Activated naive CD4-positive, alpha-beta T cell treated with anti-CD3 and anti-CD28 coated beads for 36 hours (primary cell): ENCODE measurements at places on chromosomes 6 and 20.

GRCh38 chr6:1840491-1841121 lies 230.9 kb downstream of the FOXC1 start:
- no peak for DNase-seq

DNA sequence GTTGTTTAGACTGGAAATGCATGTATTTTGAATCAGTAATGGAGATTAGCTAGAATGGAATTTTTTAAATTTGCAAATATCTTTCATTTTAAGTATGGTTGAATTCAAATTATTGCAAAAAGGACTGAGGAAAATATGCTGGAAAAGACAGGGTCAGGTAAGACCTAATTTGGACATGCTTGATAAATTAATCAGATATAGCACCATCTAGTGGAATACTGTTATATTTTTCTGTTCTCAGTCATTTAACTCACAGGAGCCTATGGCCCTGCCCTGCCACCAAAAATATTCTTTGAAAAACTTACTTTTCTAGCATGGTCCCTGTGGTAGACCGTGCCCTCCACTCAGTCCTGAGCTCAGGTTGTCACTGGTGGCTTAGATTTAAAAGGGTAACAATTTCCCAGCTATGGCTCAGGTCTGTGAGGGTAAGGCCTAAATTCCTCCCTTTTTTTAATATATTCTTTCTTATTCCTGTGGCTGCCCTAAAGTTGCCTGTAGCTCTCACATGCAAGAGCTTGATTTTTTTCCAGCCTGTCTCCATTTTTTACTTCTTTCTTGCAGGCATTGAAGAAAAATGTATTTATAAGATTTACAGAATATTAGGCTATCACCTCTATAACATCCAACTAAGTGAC lies 25.3 kb upstream of the KIAA1586 start:
- DNase-seq: peak; percentile 8

DNA sequence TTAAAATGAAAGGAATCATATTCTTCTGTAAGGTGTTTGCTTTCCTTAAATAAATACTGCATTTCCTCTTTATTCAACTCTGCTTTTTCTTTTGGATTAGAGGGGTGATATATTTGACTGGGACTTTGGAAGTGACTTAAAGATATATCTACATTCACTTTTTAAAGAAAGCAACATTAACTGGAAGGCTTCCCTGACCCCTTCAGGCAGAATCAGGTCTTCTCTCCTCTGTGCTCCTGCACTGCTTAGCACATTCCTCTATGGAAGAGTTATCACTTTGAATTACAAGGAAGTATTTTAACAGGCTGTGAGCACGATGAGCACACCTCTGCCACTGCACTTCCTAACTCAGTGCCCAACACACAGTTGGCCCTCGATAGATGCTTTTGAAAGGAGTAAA lies 59.2 kb upstream of the POU3F2 start:
- no peak for DNase-seq

GRCh38 chr6:9503111-9503761 lies 911.6 kb downstream of the TFAP2A start:
- no peak for DNase-seq

GRCh38 chr6:79066330-79066729 lies 11.7 kb downstream of the PHIP start:
- no peak for DNase-seq

- DNase-seq: no peak
These were observed 10.6 kb downstream of the PNPLA1 start for GRCh38 chr6:36280467-36280866.

GRCh38 chr6:30613251-30614043 lies 3.6 kb downstream of the PPP1R10 start:
- DNase-seq: no peak

- DNase-seq: no peak
These were observed 41.2 kb upstream of the NHSL1 start for GRCh38 chr6:138540468-138540867.

DNA sequence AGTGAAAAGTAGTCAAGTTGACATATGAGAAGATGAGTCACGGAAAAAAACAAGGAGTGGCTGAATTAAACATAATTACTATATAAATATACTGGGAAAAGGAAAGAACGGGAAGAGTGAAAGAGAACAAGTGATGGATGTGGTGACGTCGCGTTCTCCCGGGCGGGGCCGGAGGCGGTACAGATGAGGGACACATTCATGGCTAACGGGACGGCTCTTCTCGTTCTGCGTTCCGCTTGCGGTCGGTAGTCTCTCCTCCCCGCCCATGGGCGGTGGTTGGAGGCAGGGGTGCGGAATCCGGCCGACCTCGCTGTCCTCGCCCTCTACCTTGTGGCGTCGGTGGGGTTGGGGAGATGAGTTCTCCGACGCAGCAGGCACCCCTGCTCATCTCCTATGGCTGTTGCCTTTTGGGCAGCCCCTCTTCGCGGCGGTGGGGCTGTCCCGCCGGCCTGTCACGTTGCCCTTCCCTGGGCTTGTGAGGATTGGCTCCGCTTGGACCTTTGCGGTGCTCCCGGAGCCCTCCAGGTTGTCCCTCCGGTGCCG lies 22.5 kb downstream of the HLA-G start:
- DNase-seq: peak; percentile 56

DNA sequence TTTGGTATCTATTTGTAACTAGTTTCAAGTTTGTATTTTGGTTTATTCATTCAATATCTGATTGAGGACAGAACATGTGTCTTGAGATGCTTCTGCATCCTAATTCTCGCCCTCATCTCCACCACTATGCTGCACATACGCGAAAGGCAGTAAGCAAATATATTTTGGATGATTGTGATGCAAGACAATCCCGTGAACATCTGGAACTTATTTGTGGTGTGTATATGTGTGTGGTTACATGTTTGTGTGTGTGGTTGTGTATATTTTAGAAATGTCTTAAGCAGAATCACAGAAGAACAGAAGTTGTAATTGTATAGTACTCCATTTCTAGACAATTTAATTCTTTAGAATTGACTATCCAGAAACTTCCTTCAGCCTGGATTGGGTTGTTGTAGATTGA lies 35.1 kb upstream of the RNF144B start:
- no peak for DNase-seq

DNA sequence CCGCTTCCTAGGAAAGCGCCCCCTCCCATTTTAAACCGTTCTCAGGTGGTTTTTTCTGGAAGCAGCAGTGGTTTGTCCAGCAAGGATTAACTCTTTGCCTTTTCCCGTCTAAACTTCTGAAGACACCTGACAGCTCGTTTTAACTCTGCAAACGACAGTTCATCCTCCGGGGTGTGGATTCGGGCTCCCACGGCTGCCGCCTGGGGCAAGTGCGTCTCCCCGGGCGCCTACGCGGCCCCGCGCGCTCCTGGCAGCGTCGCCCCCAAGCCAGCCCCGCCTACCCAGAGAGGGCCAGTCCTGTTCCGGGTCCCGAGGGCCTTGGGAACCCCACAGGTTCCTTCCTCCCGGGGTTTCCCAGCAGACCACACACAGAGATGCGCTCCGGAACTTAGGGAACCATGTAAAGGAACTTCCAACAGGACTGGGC lies 54.4 kb downstream of the PRR18 start:
- no peak for DNase-seq

- no peak for DNase-seq
These were observed 22.5 kb upstream of the SPDEF start for GRCh38 chr6:34578445-34579262.

DNA sequence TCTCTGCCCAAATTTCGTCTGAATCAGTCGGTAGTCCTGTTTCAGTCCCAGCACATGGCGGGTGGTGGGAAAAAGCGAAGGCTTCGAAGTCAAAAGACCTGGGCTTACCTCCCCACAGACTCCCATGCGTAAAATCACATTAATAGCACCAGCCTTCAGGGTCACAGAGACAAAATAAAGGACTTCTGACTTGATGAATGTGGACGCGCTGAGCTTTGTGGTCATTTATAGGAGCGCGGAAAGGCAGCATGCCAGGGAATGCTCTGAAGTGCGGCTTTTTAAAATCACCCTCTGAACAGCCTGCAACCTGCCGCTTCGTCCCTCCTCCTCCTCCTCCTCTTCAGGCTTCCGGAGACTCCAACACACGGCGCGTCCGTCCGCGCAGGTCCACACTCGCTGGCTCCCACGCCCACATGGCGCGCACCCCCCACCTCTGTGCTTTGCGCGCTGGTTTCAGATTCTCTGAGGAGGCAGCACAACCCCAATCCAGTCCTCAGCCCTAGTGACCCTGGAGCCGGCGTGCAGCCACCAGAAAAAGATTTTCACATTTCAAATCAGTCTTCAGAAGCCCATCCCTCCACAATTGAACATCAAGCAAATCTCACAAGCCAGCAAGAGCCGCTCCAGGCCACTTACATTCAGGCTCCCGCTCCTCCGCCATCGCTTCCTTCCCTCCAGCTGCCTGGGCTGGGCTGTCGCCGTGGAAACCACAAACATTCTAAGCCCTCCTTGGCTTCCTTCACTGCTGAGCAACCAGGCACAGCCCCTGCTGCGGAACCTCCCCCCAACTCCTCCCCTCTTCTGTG lies at the start of gene C6orf118:
Gene C6orf118 (minus strand): TSS at position 680 of the 806 bp plus-strand sequence. CDS start 19 bp downstream, at position 661.
- DNase-seq: no peak

- DNase-seq: no peak
These were observed 9.6 kb upstream of the SAPCD1 start for GRCh38 chr6:31752739-31753319.

DNA sequence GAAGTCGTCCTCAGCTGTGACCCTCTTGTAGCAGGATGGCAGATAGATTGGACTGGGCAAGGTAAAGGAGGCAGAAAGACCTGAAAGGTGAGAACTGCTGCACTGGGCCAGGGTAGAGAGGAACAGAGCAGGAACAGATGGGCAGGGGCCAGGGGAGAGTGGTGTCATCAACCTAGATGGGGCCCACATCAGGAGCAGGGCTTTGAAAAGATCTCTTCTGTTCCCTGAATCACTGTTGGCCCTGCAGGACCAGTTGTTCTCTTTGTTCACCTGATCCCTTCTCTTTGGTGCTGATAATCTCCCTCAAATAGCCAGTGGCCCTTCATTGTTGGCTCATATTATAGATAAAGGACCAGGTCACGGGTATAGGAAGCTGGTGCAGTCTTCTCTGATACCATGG lies 59.9 kb downstream of the DTD1 start:
- no peak for DNase-seq

DNA sequence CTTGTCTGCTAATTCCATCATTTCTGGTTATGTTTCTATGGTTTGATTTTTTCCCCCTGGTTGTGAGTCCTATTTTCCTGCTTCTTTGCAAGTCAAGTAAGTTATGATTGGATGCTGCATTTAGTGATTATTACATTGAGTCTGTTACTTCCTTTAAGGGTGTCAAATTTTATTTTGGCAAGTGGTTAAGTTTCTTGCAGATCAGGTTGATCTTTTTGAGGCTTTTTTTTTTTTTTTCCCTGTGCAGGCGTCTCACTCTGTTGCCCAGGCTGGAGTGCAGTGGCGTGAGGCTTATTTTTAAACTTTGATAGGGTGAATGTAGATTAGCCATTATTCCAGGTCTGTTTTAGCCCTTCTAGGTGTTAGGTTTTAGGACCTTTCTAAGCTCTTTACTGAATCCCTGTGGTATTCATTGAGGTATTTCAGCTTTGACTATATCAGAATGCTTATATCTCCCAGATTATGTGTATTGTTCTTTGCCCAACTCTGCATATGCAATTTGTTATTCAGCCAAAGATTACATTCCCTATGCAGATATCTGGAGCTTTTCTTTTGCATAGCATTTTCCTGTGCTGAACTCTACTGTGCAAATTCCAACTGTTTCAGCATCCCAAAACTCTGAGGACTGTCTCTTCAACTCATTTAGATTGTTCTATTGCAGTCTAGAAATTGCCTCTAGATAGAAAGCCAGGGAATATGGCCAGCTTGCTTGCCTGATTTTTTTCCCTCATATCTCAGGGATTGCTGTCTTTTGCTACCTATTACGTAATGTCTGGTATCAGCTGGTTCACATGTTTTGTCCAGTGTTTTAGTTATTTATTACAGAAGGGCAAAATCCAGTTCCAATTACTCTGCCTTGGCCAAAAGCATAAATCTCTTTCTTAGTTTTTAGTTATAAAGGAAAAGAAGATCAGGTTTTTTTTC lies 113.3 kb downstream of the AFG1L start:
- no peak for DNase-seq

DNA sequence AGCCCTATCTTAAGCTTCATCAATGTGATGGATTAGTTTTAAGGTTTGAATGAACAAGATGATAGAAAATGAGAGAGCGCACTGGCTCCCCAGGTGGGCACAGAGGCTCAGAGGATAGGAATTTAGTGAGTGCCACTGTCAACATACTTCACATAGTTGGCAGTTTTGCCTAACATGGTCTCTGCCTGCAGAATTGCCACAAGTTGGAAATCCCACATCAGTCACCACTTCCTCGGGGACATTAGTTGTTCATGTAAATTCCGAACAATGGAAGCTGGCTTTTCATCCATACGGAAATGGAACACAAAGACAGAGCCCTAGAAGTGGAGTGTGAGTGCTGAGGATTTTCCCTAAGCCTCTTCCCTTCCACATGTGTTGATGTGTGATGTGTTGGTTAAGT lies 123.9 kb upstream of the PHACTR1 start:
- DNase-seq: no peak

- DNase-seq: no peak
These were observed 225.0 kb downstream of the ALDH8A1 start for GRCh38 chr6:134724771-134725340.

DNA sequence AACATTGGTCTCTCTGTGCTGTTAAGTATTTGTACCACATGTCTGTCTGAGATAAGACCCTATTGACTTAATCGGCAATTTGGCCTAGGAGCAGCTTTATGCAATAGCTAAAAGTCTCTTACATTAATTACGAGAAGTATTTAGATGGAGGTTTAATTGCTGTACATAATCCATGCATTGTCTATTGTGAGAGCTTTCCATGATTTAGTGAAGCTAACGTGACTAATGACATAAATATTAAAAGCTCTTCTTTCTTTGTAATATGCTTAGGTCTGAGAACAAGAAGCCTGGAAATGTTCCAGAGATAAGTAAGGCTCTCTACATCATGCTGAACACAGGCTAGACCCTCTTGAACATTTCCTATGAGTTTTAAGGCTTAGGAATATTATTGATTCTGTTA lies 32.7 kb upstream of the FAM83B start:
- DNase-seq: no peak

GRCh38 chr20:10075606-10076005 lies 40.8 kb downstream of the ANKEF1 start:
- no peak for DNase-seq

DNA sequence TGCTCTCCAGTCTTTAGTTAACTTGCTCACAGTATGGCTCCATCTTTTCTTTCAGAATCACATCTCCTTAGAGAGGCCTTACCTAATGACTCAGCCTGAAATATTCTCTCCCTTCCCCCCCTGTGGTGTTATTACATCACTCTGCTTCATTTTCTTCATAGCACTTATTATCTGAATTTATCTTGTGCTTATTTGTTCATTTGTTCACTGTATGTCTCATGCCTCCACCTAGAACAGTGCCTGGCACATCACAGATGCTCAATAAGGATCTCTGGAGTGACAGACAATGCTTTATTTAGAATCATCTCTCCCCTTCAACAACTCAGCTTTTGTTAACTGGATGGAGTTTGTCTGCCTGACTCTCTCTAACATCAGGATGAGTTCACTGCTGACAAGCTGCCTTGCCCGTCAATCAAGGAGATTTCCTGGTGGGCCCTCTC lies 96.6 kb upstream of the MAN1A1 start:
- no peak for DNase-seq

- DNase-seq: no peak
These were observed 285.4 kb upstream of the FLRT3 start for GRCh38 chr20:14622796-14623195.

- DNase-seq: no peak
These were observed 73.7 kb downstream of the ZFAND3 start for GRCh38 chr6:37893257-37893656.

- no peak for DNase-seq
These were observed 8.1 kb upstream of the APCDD1L start for GRCh38 chr20:58523072-58523970.

- no peak for DNase-seq
These were observed 13.8 kb downstream of the RNF144B start for GRCh38 chr6:18400831-18401446.

GRCh38 chr6:159727717-159728445 lies 575 bp downstream of the WTAP start:
- peak; percentile 63 for DNase-seq
